ENCODE measurements at places on chromosomes 5 and 9.

DNA sequence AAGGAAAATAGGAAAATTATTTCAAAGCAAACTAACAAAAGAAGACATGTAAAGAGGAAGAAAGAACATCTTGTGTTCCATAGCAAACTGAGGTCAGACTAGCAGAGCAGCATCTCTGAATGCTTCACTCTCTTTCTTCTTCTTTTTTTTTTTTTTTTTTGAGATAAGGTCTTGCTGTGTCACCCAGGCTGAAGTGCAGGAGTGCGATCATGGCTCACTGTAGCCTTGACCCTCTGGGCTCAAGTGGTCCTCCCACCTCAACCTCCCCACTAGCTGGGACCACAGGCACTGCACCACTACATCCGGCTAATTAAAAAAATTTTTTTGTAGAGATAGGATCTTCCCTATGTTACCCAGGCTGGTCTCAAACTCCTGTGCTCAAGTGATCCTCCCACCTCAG, 36.6 kb downstream of the MELK start:
- no peak for DNase-seq

DNA sequence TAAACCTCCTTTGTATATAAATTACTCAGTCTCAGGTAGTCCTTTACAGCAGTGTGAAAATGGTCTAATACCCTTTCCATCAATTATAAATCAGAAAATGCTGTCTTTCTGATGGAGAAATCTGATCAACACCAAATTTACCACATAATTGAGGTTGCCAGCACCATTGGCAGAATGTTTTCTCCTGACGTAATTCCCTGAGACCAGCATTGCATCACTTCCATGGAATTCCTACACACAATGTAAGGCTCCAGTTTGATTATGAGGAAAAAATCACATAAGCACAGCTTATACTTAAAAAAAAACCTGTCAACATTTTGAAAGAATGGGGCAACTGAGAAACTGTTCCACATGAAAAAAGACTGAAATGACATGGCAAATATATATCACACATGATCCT, 618.7 kb upstream of the CDH6 start:
- DNase-seq = no peak

GRCh38 chr9:28539434-28540070, 966.3 kb upstream of the C9orf72 start:
- no peak for DNase-seq

DNA sequence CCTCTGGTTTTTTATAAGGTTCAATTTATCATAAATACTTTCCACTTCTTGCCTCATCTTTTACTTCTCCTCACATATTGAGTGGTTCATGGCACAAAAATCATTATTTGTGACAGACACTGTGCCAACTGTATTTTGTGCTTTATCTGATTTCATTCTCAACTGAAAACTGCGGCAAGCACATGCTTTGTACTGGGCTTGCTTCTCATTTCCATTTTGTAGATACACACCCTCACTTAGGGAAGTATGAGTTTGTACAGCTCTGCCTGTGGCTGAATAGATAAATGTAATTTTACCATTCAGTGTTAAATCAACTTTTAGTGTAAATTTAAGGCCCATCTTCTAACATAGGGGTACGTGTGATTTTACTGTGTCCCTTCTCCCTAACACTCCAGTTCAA, 83.6 kb downstream of the ANXA2R start:
- DNase-seq = no peak

GRCh38 chr9:21677834-21678233, 124.6 kb upstream of the MTAP start:
- DNase-seq = no peak

DNA sequence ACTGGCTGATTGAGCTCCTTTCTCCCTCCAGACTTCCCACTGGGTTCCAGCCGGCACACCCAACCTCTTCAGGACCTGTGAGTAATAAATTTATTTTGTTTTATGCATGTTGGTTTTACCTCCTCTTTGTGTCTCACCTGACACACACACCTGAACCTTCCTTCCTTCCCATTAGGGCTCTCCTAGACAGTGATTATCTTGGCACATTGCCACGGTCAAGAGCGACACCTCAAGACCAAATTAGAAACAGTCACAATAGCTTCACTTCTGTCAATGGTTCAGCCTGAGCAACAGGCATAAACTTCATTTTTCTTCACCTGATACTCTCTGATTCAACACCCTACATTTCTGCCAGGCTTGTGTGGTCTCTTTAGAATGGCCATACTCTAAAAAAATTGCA, 296.3 kb upstream of the SMARCA2 start:
- no peak for DNase-seq

DNA sequence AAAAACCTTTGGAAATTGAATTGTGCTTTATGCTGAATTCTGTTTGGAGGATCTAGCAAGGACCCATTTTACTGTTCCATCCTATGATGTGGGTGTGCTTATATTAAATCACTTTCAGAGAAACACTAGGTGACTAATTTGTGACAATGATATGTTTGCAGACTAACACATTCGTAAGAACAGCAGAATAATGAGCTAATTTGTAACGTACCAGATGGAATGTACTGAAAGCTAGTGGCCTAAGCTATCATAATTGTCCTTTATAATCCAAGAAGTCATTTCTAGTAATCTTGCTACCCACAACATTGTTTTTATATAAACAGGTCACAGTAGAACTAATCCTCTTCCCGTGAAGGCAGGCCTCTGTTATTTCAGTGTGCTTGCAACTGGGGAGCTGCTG, 292.5 kb downstream of the PDE4D start:
- DNase-seq = no peak

DNA sequence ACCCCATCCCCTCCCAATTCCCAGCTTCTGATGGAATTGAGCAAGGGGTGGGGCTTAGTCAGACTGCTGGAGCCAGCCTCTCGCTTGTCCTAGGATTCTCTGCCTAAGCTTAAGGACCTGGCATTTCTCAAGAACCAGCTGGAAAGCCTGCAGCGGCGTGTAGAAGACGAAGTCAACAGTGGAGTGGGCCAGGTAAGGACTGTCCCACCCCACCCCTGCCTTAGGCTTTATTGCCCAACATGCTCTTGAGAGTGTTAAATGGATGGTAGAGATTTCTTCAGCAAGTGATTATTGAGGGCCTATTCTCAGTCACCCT, 1.1 kb downstream of the SLC35A4 start:
- no peak for DNase-seq

DNA sequence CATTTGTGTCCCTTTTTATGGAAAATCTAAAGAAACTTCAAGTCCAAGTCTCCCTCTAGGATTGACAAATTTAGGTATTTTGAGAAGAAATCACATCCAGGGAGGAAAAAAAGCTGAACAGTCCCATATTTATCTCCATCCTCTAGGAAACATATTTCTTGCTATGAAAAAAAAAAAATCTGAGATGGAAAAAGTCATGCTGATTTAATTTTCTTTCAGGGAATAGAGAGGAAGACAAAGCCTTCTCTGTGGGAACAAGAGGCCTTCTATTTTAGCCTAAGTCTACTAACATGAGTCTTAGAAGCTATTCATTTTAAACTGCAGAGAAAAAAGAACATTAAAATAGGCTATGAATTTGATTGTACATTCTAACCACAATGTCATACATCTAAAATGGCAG, 63.1 kb upstream of the CDK5RAP2 start:
- DNase-seq = no peak

GRCh38 chr5:137710086-137710485, 25.8 kb downstream of the KLHL3 start:
- DNase-seq = no peak

GRCh38 chr9:88690628-88691027, 155.7 kb downstream of the NXNL2 start:
- no peak for DNase-seq

- DNase-seq = no peak
Measured at GRCh38 chr5:40618926-40619325, 60.8 kb upstream of the PTGER4 start.

- no peak for DNase-seq
Measured at GRCh38 chr5:9523090-9523823, 22.6 kb downstream of the SEMA5A start.

GRCh38 chr9:113985968-113986585, 92.0 kb downstream of the AMBP start:
- DNase-seq = no peak

DNA sequence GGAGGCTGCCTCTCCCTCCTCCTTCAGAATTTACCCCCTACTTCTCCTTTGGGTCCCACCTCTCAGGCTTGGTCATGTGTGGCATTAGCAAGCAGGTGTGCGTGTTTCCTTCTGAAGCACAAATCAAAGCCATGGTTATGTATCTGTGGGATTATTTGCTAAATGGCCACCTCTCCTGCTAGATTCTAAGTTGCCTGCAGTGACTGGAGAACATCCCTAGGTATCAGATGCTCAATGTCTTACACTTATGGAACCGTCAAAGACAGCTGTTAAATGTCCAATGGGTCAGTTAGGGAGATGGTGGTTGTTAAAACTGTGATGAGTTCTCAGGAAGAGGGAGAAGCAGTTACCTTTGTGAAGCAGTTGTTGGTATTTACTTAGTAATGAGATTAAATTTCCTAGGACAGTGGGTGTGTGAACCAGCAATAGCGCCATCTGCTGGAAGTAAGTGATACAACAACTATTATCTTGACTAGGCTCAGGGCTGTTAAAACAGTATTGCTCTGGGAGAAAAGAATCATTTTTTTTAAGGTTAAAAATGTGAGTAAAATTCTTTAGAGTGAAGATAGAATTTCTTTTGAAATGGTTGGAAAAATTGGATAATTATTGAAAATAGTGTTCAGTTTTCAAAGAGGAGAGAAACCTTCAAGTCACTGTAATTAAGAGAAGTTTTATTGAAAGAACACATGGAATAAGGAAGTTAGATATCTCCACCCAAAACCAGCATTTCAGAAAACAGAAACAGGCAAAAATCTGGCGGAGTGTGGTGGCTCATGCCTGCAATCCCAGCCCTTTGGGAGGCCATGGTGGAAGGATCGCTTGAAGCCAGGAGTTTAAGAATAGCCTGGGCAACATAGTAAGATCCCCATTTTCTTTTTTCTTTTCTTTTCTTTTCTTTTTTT, 71.3 kb downstream of the TMC1 start:
- DNase-seq = no peak

- no peak for DNase-seq
Measured at GRCh38 chr5:144460600-144460999, 289.9 kb downstream of the KCTD16 start.

- DNase-seq = no peak
Measured at GRCh38 chr5:55900776-55901175, 49.6 kb downstream of the IL31RA start.

DNA sequence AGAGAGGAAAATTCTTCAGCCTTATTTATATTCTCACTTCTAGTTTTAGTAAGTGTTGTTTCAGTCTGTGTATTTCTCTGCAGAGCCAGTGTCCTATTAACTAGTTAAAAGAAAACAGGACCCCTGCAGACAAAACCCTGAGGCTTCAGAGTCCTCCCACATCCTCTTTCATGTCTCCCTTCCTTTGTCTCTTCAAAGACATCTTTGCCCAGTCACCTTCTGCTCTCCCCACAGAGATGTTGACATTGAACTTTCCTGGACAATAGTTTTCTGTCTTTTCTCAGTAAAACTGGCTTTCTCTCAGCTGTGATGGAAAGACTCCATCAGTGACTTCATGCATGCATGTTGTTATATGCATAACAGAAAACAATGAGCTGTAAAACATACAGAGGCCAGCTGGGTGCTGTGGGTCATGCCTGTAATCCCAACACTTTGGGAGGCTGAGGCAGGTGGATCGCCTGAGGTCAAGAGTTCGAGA, 20.2 kb downstream of the GRAMD2B start:
- no peak for DNase-seq

DNA sequence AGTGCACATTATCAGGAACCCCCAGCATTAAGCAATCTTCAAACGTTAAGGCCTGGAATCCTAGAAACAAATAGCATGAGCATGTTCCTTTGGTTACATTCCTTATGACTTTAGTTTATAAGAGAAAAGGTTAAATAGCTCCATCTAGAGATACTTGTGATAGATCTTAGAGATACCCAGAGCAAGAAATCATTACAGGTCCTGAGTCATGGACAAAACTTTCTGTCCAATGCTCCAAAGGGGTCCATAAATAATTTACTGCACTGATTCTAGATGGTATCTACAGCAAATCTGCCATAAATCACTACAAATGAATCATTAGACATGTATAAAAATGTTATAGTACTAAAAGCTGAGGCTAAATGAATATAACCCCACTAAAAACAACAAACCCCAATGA, 139.6 kb downstream of the HTR1A start:
- DNase-seq = no peak

DNA sequence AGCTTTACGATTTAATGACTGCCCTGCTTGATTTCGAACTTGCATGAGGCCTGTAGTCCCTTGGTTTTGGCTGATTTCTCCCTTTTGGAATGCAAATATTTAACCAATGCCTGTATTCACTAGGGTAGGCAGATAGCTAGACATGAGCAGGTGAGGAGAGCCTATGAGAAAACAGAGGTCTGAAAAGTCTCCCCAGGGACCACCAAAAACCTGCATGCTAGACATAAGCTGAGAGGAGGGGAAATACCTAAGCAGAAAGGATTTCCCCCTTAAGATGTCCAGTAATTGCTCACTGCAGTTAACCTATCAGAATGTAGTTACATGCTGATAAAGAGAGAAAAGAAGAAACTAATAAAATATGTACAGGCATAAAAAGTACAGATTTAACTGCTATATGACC, 667.4 kb upstream of the SEMA6A start:
- no peak for DNase-seq

DNA sequence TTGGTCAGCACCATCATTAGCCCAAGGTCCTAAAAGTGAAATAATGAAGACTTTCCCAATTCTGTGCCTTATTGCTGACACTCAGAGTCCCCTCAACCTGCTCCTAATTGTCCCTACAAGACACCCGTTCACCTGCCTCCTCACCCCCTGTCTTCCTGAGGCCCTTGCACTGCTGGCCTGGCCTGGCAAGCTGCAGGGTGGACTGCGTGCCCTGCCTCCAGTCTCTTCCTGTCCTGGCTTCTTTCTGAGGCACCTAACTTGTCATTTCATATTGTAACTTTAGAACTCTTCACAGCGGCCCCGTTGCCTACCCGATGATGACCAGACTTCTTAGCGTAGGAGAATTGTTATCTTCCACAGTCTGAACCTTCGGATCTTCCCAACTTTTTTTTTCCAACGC, 153.9 kb downstream of the SMARCA2 start:
- DNase-seq = no peak

- no peak for DNase-seq
Measured at GRCh38 chr5:76718880-76719279, 3.0 kb downstream of the F2R start.

DNA sequence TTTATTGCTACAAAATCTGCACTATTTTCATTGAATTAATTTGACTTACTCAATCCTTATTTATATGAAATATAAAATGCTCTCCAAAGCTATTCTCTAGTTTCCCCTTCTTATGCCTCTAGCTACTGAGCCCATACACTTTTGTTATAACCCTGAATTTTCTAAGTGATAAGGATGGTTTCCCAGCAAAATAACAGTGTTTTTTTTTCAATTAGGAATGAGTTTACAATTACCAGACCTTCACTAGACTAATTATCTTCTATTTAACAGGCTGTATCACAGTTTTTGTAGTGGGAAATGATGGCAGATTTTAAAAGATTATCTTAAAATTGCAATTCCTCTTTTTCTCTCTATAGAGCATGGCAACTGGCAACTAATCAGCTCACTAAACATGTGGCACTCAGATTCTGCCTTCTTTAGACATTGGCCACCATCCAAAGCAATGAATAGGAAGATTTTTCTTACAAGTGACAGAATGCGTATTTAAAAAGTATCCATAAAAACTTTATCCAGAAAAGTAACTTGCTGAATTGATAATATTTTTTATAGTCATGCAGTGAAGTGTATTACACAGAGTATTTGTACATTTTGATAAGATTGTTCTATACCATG, 585.7 kb upstream of the ZNF608 start:
- no peak for DNase-seq

GRCh38 chr9:125632321-125633115, 74.5 kb downstream of the MAPKAP1 start:
- no peak for DNase-seq

All from GM04504 (cell line).